ENCODE measurements at places on chromosomes 6 and 20.

DNA sequence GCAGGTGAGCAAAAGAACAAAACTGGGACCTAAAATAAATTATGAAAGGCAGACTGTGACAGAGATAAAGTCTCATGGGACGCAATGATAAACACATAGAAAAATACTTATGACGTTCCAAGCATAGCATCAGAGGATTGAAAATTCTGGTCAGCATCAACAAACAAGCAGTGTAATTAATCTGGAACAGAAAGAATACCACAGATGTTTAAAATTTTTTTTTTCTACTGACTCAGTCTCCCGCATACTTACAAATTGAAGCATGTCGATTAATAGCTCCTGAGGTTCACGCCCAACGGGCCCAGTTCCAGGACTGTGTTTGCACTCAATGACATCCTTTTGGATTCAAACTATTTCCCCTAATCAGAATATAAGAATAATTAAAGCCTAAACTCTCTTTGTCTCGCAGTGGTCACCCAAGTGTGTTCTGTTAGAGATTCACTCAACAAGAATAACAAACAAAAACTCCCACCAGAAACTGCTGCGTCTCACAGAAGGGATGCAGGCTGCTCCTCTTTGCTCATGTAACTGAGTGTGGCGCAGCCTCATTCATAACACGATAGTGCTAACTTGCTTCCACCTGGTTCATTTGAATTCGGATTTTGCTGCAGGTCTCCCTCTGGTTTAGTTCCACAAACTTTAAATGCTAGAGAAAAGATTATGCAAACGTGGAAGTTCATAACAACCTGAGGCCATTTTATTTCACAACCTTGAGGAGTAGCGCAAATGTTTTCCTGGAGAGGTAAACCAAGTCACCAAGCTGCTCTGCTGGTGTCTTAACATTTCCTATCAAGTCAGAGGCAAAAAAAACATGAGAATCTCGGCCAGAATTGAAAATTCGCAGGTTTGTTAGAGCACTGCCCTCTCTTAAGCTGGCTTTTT lies 69.0 kb upstream of the CITED2 start:
- DNase-seq = no peak

- DNase-seq = no peak
Observed at GRCh38 chr6:27795697-27796494, 116.3 kb downstream of the OR2B2 start.

- no peak for DNase-seq
Observed at GRCh38 chr6:129314575-129314974, 395.4 kb downstream of the ARHGAP18 start.

- no peak for DNase-seq
Observed at GRCh38 chr6:7195339-7196018, 87.7 kb downstream of the RREB1 start.

- no peak for DNase-seq
Observed at GRCh38 chr6:1088492-1089001, 223.4 kb upstream of the FOXQ1 start.

DNA sequence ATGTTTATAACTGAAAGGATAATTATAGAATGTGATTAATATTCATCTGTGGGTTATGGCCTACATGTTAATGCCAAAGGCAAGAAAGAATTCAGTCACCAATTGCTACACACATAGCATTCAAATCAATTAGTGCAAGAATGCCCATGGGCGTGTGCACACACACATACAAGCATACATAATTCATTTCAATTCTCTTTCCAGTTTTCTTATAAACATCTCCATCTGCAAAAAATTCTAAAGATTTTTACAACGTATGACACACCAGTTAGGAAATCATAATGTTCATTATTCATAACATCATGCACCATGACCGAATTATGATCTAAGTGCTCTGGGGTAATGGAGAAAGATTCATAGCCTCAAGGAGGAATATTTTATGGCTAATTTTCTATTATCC lies 111.0 kb upstream of the ADTRP start:
- no peak for DNase-seq

DNA sequence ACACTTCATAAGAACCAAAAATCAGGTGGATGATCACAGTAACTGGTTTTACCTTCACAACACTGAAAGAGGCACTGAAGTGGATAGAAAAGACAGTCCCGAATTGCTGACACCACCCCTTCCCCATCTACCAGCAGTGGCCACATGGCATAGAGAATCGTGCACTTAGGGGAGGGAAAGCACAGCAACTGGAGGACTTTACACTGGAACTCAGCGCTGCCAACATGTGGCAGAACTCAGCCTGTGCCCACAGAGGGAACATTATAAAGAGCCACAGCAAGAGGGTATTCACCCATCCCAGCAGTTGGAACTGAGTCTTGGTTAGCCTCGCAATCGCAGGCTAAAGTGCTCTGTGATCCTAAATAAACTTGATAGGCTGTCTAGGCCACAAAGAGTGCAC lies 6.5 kb upstream of the KIAA1586 start:
- DNase-seq = no peak

DNA sequence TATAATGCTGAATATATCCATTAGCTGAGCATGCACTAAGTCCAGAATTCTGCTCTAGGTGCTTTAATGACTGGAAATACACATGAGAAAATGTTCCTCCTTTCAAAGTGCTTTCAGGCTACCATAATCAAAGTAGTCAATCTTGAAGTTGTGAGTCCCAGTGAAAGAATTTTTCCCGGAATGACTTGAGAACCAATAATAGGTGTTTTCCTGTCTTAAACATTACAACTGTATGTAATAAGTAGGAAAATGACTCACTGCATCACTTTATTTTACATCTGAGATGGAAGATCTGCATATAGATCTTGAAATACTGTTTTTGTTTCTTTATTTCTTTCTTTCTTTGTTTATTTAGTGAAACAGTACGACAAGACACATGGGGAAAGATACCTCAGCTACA lies 437.4 kb upstream of the JAG1 start:
- DNase-seq = no peak

DNA sequence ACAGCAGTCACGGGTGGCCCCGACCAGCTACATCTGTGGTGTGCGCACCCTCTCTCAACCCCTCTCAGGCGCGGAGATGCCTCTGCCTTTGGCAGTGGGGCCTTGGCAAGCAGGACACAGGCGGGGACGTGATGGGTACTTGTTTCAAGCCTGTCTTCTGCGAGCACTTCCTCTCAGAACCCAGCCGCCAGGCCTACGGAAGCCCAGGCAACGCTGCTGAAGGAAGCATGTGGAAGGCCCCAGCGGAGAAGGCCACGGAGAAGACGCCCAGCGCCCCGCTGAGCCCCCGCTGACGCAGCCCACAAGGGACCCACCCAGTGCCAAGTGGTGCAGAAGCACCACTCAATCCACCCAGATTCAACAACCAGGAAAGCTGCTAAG lies 13.0 kb downstream of the SERPINB6 start:
- DNase-seq = no peak

GRCh38 chr6:138662471-138662870 lies 111.1 kb upstream of the CCDC28A start:
- no peak for DNase-seq

- DNase-seq = no peak
Observed at GRCh38 chr20:12535316-12535715, 473.5 kb upstream of the SPTLC3 start.

DNA sequence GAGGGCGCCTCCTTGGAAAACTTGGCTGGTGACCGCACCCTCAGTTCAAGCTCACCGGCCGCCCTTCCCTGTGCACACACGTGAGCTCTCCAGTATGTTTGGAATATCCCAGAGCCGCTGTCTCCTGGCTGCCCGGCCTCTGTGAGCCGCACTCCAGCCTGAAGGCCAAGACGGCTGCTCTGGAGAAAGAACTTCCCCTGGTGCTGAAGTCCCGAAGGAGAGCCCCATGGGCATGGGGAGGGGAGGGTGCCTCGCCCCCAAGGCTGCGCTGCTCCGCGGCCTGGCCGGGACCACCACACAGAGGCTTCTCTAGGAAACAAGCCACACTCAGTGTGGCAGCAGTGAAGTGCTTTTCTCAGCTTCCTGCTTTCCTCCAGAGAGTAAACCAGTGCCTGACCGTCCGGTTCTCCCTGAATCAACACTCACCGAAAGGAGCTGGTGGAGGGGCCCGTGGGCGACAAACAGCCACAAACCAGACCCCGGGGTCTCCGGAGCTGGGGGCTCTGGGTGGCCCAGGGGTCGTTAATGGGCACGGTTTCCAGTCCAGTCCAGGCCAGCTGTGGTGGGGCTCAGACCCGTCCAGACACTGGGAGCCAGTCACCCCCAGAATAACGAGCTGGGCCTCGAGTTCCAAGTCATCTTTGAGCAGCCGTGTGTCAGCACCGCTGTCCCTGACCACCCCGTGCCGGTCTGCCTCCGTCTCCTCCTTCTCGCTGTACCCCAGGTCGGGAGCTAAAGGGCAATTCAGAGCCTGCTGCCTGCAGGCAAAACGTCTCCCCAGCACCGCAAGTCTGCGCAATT lies 87.4 kb upstream of the BHLHE23 start:
- DNase-seq = peak; percentile 7

- DNase-seq = no peak
Observed at GRCh38 chr6:4025681-4026080, 53.3 kb downstream of the FAM217A start.

DNA sequence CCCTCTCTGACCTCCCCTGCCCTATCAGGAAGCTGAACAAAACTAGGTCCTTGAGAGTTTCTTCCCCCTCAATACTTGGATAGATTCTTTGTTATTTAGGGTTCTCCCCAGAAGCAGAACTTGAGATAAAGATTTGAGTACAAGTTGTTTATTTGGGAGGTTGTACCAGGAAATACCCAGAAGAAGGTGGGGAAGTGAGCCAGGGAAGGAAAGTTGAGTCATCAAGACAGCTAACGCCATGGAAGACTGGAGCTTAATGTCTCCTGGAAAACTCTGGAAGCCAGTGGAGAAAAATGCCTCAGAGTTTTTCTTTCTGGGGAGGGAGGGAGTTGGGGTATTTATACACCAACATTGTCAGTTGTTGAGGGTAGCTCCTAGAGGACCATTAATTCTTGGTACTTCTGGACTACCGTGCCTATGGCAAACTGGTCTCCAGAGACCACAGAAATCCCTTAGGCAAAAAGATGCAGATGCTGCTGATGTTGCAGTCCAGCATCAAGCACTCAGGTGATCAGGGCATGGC lies 102.6 kb upstream of the ZFP64 start:
- no peak for DNase-seq

DNA sequence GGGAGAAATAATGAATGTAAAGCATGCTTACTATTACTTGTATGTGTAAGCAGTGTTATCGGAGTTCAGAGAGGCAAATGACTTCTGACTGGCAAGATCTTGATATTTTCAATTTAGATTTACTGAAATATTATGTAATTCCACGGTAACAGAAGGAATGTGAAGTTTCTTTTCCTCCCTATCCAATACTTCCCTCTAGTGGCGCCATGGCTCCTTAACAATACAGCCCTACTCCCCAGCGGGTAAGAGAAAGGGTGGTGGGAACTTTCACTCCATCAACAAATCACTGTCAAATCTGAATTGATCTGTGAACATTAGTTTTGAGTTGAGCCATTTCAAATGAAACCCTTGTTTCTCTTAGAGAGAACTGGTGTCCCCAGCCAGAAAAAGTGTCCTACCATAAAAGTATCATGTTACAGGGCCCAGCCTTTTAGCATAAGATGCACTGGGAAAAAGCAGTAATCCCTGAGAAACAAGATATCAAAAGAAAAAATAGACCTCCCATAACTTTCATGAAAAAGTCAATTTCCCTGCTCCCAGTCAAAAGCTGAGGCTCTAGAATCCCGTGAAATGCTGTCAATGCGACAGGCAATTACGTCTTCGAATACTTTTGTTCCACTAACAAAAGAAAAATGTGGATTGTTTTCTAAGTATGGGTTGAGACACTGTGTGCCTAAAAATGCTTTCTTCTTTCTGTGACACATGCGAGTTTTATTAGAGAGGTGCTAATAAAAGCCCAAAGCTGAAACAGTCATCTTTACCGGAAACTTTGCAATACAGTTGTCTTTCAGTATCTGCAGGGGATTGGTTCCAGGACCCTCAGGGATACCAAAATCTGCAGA lies 12.9 kb downstream of the COX7A2 start:
- no peak for DNase-seq

- no peak for DNase-seq
Observed at GRCh38 chr6:81731814-81732213, 20.7 kb downstream of the TENT5A start.

DNA sequence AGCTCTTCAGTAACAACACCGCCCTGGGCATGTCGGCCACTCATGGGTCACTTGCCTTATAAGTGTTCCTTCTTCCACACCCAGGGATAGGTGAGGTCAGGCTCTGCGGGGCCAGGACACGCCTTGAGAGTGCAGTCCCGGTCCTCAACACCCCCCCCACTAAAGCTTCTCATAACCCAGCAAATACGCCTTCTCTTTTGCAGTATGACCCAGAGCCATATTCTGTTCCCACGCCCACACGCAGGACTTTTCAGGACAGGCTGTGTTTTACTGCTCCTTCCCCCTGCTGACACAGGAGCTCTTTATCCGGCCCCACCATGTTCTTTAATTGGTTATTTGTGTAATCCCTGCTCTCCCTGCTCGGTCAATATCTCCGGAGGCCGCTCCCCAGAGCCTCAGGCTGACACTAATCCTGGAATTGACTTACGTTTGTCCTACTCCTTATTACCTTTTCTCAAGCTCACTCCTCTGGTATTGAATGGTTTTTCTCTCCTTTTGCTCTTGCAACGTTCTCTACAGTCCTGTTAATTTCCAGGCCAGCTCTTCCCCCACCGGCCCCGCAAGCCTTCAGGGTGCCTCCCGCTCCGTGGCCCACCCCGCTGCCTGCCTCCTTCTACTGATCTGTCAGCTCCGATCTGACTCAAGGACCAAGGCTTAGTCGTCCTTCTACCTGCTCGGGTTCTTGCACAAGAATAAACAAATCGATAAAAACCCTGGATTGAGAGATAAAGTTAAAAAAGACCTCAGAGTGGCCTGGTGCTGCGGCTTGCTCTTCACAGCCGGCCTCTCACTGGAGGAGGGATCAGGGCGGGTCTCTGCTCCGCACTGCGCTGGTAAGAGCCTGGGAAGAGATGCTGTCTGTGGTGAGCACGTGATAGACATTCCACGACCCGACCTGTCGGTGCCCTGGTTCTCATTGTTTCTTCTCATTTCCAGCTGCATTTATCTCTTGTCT lies 357.5 kb downstream of the ZFAND3 start:
- no peak for DNase-seq

Data from right forelimb (tissue), 1 donor.